Activated naive CD4-positive, alpha-beta T cell treated with anti-CD3 and anti-CD28 coated beads for 36 hours (primary cell): ENCODE measurements at places on chromosomes 5 and 9. TPM values are rescaled to one million over a fixed set of nuclear protein-coding genes. Genes with fewer than 3 reads are reported as not detected.
A peak's percentile ranks its signal among the peaks of the same experiment; 100 is the strongest.

- no peak for DNase-seq
Measured at GRCh38 chr5:167888393-167888792, 403.1 kb upstream of the WWC1 start.

- peak; percentile 64 for DNase-seq
Measured at GRCh38 chr9:119968836-119969707, 599.8 kb upstream of the BRINP1 start.

Gene STKLD1
- total RNA-seq = 0.35 TPM

DNA sequence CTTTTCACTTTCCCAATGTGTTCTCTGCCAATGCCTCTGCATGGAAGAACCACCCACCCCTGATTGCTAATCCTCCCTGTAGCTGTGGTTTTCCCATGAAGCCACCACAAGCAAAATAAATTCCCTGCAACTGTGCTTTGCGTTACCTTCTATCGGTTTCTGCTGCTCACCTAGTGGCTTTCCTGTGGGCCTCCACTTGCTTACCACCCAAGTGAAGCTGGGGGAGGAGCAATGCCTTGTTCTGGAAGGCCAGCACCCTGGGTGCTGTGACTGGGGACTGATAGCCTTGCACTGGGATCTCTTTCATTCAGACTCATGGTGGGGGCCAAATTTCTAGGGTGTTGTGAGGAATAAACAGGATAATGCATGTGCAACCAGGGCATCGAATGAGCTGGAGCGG, 56.3 kb upstream of the GDNF start:
- DNase-seq = no peak

GRCh38 chr5:169037466-169037865, 263.5 kb downstream of the SLIT3 start:
- no peak for DNase-seq

DNA sequence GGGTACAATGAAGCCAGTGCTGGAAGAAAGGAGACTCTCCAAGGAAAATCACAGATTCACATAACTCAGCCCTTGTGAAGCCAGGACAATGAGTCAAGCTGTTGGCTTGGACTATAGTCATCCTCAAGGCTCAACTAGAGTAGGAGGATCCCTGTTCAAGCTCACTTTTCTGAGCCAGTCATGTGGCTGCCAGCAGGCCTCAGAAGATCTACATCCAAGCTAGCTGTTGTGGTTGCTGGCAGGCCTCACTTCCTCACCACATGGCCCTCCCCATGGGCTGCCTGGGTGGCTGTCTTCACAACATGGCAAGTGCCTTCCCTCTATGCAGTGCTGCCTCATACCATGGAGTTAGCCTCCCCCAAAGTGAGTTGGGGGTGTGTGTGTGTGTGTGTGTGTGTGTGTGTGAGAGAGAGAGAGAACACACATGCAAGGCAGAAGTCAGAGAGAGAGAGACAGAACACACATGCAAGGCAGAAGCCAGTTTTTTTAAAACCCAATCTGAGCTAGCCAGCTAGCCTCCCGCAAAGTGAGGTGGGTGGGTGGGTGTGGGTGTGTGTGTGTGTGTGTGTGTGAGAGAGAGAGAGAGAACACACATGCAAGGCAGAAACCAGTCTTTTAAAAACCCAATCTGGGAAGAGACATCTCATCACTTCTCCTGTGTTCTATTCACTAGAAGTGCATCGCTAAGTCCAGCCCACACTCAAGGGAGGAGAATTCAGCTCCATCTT, 17.1 kb downstream of the SCAI start:
- DNase-seq = peak; percentile 91

DNA sequence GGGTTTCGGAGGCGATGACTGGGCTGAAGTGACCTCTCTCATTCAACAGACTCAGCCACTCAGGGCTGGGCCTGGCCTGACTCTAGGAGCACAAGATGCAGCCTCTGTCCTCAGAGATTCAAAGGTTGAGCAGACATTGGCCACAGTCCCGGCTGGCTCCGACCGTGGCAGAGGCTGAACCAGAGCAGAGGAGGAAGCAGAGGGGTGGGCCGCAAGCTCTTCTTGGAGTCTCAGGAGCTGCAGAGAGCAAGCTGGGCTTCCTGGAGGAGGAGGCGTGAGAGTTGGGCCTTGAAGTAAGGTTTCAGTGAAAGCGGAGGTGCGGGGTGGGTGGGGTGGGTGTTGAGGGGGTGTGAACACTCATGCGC, 37.6 kb downstream of the ALG2 start:
- no peak for DNase-seq

DNA sequence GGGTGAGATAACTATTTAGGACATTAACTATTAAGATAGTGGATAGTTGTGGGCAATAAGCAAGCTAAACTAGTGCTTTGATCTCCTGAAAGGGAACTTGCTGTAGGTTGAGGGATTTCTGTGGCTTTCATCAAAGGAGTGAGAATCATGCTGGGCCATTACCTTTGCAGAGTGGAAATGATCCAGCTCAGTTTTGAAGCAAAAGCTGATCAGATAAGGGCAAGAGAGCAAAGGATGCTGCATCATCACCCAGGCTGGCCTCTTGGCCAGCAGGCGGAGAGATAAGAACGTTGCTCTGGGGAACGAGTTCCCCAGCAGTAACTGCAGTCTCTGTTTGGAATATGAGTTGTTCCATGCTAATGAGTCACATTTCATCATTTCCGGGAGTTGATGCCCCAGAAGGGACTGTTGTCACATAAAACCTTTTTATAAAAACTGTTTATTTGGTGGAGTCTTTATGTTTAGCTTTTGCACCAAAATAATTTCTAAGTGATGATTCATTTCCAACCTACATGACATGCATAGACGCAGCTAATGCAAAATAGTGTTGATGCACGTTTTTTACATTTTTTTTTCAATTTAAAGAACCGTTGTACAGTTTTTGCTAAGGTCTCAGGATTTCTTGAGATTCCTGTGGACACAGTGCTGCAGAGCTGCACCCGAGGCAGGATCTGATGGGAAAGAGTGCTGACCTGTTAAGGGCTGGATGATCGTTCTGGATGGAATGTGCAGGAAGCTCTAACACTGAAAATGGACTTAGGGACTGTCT, 99.3 kb downstream of the ACTBL2 start:
- peak; percentile 55 for DNase-seq

GRCh38 chr5:4947893-4948536, 192.1 kb upstream of the ADAMTS16 start:
- DNase-seq = no peak

Gene MAPK9
- 34.4 TPM for total RNA-seq

- DNase-seq = peak; percentile 62
Measured at GRCh38 chr9:124551472-124552272, 44.5 kb upstream of the NR5A1 start.

Gene CDKN2B
- not detected for total RNA-seq

Gene LECT2
- not detected for total RNA-seq

DNA sequence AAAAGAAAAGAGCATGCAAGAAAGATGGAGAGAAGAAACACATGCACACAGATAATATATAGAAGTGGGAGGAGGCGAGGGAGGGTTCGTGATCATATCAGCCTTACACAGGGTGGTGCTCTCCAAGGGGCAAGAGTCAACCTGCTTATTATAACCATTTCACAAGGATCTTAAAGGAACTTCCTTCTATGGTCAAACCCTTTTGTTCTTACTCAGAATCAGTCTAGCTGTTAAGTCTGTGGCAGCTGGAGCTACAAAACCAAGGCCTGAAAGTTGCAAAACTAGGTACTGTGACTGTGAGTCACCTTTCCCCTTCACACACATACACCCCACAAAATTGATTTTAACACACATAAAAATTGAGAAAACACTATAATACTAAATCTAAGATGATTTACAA, 18.5 kb upstream of the ERMP1 start:
- DNase-seq = peak; percentile 73
